ENCODE measurements at places on chromosomes 11 and 22.

- DNase-seq, result no peak
These were observed 268.1 kb downstream of the BUD13 start for GRCh38 chr11:116504541-116505297.

DNA sequence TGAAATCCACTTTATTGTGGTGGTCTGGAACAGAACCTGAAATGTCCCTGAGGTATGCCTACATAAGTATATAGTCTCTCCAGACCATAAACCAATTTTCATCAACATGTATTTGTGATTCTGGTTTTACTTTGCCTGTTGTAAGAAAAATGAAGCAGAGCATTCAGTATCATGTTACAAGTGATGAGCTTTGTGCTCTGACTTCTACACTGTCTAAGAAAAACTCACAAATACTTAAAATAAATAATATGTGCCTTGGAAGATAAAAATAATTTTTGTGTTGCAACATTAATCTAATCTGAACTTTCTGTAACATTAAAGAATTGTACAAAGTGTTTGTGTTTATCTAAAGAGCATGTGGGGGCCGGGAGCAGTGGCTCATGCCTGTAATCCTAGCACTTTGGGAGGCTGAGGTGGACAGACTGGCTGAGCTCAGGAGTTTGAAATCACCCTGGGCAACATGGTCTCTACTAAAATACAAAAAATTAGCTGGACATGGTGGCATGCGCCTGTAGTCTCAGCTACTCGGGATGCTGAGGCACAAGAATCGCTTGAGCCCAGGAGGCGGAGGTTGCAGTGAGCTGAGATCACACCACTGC, 219.5 kb downstream of the SOX6 start:
- DNase-seq, result no peak

GRCh38 chr22:23079814-23080521, 9.6 kb downstream of the GNAZ start:
- no peak for DNase-seq

DNA sequence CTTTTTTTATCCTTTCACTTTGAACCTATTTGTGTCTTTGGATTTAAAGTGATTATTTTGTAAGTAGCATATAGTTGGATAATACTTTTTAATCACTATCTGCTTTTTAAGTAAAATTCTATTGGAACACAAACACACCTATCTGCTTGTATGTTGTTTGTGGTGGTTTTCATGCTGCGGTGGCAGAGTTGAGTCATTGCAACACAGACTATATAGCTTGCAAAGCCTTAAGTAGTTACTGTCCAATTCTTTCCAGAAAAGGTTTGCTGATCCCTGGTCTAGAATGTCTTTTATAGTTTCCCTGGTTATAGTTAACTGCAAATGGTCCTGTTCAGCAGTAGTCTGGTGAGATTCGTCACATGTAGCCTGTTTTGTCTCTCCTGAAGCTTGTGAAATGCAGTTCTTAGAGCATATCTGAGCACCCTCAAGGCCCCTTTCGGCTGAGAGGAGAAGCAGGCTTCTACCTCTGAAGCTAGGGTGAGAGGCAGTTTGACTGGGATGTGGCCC, 21.5 kb downstream of the SHANK3 start:
- DNase-seq, result no peak

- no peak for DNase-seq
These were observed 55.9 kb upstream of the CCDC188 start for GRCh38 chr22:20206709-20207215.

DNA sequence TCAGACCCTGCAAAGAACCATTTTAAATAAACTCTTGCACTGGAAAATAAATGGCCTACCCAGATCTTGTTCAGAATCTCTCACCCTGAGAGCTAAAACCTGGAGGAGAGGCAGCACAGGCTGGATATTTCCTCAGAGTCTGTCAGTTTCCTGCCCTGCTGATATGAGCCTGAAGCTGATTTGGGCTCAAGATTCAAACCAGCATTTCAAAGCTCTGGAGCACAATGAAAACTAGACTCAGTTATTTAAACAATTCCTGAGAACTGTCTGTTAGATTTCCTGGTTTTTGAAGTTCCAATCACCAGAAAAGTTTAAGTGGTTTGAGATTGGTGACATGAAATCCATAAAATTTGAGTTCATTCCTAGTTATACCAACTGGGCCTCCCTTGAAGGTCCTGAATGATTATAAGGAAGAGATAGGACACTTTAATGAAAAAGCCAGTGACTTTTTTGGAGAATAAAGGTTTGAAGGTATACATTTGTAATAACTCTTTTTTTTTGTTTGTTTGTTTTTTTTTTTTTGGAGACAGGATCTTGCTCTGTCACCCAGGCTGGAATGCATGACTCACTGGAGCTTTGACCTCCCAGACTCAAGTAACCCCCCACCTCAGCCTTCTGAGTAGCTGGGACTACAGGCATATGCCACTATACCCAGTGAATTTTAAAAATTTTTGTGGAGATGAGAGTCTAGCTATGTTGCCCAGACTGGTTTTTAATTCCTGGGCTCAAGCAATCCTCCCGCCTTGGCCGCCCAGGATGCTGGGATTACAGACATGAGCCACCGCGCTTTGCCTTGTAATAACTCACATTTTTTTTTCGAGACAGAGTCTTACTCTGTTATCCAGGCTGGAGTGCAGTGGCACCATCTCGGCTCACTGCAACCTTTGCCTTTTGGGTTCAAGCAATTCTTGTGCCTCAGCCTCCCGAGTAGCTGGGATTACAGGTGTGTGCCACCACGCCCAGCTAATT, 8.0 kb upstream of the ESAM start:
- DNase-seq, result no peak

- no peak for DNase-seq
These were observed 565.2 kb downstream of the BUD13 start for GRCh38 chr11:116207421-116208141.

Measured in anterior cingulate cortex (tissue), 58 donors.